ENCODE measurements at places on chromosomes 3 and 15.

DNA sequence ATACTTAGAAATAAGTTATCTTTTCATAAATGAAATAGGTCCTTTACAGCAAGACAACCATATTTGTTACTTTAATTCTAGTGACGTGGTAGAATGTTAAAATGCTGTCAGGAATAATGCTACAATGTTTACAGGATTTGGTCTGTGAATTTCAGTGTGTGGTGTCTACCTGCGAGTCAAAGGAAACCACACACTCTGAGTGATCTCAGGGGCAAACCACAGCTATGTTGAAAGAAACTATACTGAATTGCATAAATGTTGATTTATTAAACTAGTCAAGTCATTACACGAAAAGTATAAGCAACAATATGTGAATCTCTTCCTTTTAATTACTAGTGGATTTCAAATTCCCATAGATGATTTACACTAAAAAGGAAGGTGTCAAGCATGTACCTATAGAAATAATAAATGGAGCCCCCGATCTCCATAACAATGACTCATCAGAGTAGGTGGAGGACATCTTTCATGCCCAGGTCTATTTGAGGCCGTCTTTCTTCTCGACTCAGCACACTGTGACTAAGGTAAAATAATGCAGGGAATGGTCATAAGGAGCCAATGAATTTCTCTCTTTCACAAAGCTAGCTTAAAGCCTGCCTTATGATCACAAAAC is 463.0 kb downstream of the ERC2 start:
- no peaks in the 10 kb centered on the region for H3K27me3 ChIP-seq
- no peaks in the 10 kb centered on the region for H3K4me1 ChIP-seq
- no peak overlapping the region for H3K4me3 ChIP-seq
- no peak overlapping the region for H3K27ac ChIP-seq

DNA sequence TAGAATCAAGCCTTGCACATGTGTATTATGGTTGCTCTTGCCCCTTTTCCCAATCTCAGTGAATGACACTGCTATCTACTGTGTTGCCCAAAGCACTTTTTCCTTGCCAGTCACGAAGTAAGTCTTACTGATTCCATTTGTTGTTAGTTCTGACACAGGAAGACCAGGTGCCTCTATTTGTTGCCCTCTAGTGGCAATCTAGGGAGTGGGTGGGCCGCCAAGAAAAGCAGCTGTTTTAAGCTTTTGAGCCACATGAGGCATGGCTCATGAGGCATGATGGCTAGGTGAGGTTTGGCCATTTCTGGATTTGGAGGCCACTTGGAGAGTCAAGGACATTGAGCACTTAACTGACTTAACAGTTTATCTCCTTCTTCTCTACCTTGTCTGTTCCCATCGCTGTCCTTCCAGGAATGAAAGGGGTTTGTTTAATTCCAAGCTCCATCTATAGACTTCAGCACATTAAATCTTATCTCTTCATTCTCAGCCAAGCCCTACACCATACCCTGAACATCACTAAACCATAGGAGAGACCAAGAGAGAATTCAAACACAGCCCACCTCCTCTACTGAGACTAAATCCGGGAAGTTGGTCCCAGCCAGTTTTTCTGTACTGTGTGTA is 103.1 kb downstream of the HCN4 start:
- no peaks in the 10 kb centered on the region for H3K36me3 ChIP-seq
- no peak overlapping the region for H3K27ac ChIP-seq
- H3K4me3 ChIP-seq: no peak overlapping the region
- DNase-seq: peak; percentile 48

GRCh38 chr15:100526027-100526481 is 2.7 kb downstream of the CERS3 start:
- H3K4me3 ChIP-seq: no peak overlapping the region
- no peaks in the 10 kb centered on the region for H3K4me1 ChIP-seq
- H3K27ac ChIP-seq: no peak overlapping the region
- no peaks in the 10 kb centered on the region for H3K36me3 ChIP-seq

GRCh38 chr3:64363842-64364241 is 138.6 kb upstream of the PRICKLE2 start:
- DNase-seq: no peak
- no peaks in the 10 kb centered on the region for H3K36me3 ChIP-seq
- H3K4me3 ChIP-seq: no peak overlapping the region
- no peak overlapping the region for H3K27ac ChIP-seq
- no peaks in the 10 kb centered on the region for H3K27me3 ChIP-seq

GRCh38 chr15:100716456-100717085 is 114.2 kb downstream of the ASB7 start:
- peaks cover 36% of the 10 kb centered on the region for H3K4me1 ChIP-seq
- H3K27ac ChIP-seq: no peak overlapping the region
- no peak overlapping the region for H3K4me3 ChIP-seq
- no peaks in the 10 kb centered on the region for H3K27me3 ChIP-seq

- H3K4me3 ChIP-seq: peak overlapping the region; percentile 68
- no peak overlapping the region for H3K27ac ChIP-seq
- peaks cover 1% of the 10 kb centered on the region for H3K27me3 ChIP-seq
- no peak for DNase-seq
- peaks cover 46% of the 10 kb centered on the region for H3K4me1 ChIP-seq
- no peaks in the 10 kb centered on the region for H3K36me3 ChIP-seq
Measured at GRCh38 chr15:39512643-39513042, 68.2 kb upstream of the THBS1 start.

DNA sequence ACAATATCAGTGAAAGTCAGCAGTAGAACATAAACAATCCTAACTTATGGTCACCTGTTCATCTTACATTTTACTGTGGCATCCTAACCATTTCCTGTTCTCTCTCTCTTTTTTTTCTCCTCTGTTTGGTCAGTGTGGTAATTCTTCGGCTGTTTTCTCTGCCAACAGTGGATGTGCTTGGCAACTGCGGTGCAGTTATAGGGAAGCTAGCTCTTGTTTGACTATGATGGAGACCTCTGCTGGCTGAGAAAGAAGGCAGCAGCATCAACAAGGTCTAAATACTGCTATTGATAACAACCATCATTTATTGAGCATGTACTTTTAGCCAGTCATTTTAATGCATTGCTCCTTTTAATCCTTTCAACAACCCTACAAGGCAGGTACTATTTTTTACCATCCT is 723 bp upstream of the DRD3 start:
- no peaks in the 10 kb centered on the region for H3K36me3 ChIP-seq
- H3K27ac ChIP-seq: no peak overlapping the region
- no peak overlapping the region for H3K4me3 ChIP-seq
- DNase-seq: peak; percentile 46

- no peak overlapping the region for H3K4me3 ChIP-seq
- H3K27me3 ChIP-seq: no peaks in the 10 kb centered on the region
- no peak overlapping the region for H3K27ac ChIP-seq
- peaks cover 11% of the 10 kb centered on the region for H3K36me3 ChIP-seq
Measured at GRCh38 chr15:64904189-64904588, 7.5 kb upstream of the ANKDD1A start.

- peaks cover 15% of the 10 kb centered on the region for H3K4me1 ChIP-seq
- H3K27me3 ChIP-seq: peaks cover 6% of the 10 kb centered on the region
- DNase-seq: peak; percentile 32
- H3K36me3 ChIP-seq: no peaks in the 10 kb centered on the region
- peak overlapping the region; percentile 87 for H3K4me3 ChIP-seq
Measured at GRCh38 chr3:191499307-191500080, 38.5 kb downstream of the PYDC2 start.

DNA sequence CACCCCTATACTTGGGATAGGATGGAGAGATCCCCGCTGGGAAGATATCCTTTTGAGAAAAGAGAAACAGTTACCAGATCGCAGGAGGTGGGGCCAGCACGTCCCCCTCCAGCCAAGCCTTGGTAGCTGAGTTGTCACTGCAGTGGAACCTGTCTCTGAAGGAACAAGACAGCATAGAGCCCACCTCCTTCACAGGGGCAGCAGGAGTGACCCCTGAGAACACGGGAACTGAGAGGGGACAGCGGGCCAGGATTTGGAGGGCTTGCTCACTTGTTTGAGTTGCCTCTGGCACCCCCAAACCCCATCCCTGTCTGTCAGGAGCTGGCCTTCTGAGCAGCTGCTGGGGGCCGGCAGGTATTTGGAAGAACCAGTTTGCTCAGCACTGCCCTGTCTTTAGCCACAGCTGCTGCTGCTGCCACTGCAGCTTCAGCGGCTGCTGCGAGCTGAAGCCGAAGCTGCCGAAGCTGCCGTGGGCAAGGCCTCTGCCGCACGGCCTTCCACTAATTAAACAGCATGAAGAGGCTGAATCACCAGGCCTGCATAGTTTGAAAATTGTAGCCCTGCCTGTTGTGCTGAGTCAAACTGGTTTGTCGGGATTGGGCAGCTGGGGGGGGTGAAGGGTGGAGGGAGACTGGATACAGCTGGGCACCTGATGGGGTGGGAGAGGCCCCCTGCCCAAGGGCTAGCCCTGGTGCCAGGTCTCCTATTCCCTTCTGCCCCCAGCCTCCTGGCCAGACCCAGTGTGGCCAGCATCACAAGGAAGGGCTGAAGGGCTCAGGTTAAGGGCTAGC is 4.0 kb downstream of the EPHB3 start:
- H3K27ac ChIP-seq: peak overlapping the region; percentile 76
- no peaks in the 10 kb centered on the region for H3K27me3 ChIP-seq
- no peaks in the 10 kb centered on the region for H3K36me3 ChIP-seq
- H3K4me3 ChIP-seq: peak overlapping the region; percentile 61

DNA sequence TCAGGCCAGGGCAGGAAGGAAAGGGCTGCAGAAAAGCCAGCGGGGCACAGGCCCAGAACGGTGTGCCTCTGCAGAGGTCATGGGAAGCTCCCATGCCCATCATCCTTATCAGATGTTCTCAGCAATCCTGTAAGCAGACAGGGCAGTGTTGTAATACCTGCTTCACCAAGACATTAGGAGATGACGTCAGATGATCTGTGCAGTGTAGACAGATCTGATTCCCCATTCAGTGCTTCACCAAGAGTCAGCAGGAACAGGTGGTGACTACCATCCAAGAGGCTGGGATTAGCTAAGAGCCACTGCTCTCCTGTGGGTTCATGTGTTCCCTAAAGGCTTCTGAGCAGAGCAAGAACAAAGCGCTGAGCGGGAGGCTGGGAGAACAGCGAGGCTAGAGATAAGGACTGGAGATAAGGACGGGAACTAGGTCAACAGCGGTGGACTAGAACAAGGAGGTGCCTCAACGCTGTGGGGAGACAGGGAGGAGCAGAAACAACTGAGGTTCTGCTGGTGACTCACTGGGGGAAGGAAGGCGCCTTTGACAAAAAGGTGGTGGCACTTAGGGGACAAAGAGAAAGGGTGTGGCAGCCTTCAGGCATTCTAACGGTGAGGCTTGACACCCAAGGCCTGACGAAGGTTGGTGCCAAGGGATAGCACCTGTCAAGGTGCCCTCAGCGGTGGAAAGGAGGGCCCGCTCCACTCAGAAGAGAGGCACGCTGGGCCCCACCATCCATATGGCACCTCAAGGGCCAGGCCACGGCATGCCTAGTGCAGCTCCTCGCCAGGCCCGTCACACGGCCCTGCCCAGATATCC is 28.4 kb downstream of the CCDC12 start:
- peak overlapping the region; percentile 74 for H3K4me3 ChIP-seq
- no peaks in the 10 kb centered on the region for H3K27me3 ChIP-seq
- H3K4me1 ChIP-seq: peaks cover 73% of the 10 kb centered on the region

DNA sequence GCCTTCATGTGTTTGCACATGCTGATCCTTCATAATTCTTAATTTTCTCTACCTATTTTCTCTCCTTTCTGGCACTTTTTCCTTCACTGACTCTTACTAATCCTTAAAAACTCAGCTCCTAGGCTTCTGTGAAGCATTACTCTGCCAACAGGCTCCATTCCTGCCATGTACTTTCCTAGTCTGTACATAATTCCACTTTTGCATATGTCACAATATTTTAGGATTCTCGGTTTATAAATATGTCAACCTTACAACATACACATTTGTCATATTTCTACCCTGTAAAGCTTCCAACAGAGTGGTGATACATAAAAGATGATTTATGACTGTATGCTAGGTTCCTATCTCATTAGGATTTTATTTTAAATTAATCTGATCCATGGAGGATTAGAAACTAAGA is 38.2 kb upstream of the AGTR1 start:
- H3K4me3 ChIP-seq: no peak overlapping the region
- H3K36me3 ChIP-seq: no peaks in the 10 kb centered on the region
- H3K27ac ChIP-seq: no peak overlapping the region

- peak overlapping the region; percentile 70 for H3K27ac ChIP-seq
- peaks cover 78% of the 10 kb centered on the region for H3K4me1 ChIP-seq
Measured at GRCh38 chr3:124851136-124851535, 36.0 kb downstream of the ITGB5 start.

GRCh38 chr3:149717391-149718056 is 34.8 kb downstream of the COMMD2 start:
- peak; percentile 72 for DNase-seq
- H3K4me3 ChIP-seq: no peak overlapping the region
- no peak overlapping the region for H3K27ac ChIP-seq
- peaks cover 21% of the 10 kb centered on the region for H3K36me3 ChIP-seq
- no peaks in the 10 kb centered on the region for H3K27me3 ChIP-seq

GRCh38 chr3:58163234-58163633 is 47.5 kb downstream of the DNASE1L3 start:
- H3K4me1 ChIP-seq: peaks cover 66% of the 10 kb centered on the region
- H3K36me3 ChIP-seq: peaks cover 63% of the 10 kb centered on the region
- DNase-seq: no peak
- H3K27me3 ChIP-seq: peaks cover 11% of the 10 kb centered on the region
- peak overlapping the region; percentile 96 for H3K27ac ChIP-seq
- no peak overlapping the region for H3K4me3 ChIP-seq

GRCh38 chr15:20645956-20646355 is 104.4 kb upstream of the GOLGA6L6 start:
- DNase-seq: no peak
- H3K36me3 ChIP-seq: no peaks in the 10 kb centered on the region
- no peaks in the 10 kb centered on the region for H3K4me1 ChIP-seq
- H3K27ac ChIP-seq: no peak overlapping the region

DNA sequence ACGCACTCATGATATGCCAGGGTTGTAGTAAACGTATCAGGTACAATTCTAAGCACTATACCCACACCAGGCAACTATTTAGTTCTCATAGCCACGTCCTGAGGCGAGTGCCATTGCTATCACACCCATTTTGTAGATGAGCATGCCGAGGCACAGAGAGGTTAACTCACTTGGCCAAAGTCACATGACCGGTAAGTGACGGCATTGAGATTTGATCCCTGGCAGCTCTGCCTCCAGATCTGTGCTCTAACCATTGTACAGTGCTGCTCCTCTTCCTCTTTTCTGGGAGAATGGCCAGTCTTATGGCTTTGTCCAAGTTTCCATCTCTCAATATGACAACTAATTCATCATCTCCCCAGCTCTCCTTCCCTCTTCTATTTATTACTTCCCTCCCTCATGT is 18.9 kb upstream of the ATP2B2 start:
- peaks cover 61% of the 10 kb centered on the region for H3K27me3 ChIP-seq
- H3K27ac ChIP-seq: no peak overlapping the region
- no peak for DNase-seq
- H3K4me1 ChIP-seq: peaks cover under 1% of the 10 kb centered on the region
- H3K4me3 ChIP-seq: no peak overlapping the region

- peaks cover 10% of the 10 kb centered on the region for H3K4me1 ChIP-seq
- H3K36me3 ChIP-seq: no peaks in the 10 kb centered on the region
- no peak for DNase-seq
- H3K27me3 ChIP-seq: no peaks in the 10 kb centered on the region
Measured at GRCh38 chr3:169822983-169823382, 10.3 kb upstream of the LRRC34 start.

GRCh38 chr3:88036221-88036620 is 22.6 kb downstream of the CGGBP1 start:
- peaks cover 3% of the 10 kb centered on the region for H3K27me3 ChIP-seq
- H3K4me3 ChIP-seq: no peak overlapping the region
- H3K36me3 ChIP-seq: no peaks in the 10 kb centered on the region
- H3K27ac ChIP-seq: no peak overlapping the region

All from HFFc6 (cell line).